ENCODE measurements at places on chromosomes 3 and 15.

DNA sequence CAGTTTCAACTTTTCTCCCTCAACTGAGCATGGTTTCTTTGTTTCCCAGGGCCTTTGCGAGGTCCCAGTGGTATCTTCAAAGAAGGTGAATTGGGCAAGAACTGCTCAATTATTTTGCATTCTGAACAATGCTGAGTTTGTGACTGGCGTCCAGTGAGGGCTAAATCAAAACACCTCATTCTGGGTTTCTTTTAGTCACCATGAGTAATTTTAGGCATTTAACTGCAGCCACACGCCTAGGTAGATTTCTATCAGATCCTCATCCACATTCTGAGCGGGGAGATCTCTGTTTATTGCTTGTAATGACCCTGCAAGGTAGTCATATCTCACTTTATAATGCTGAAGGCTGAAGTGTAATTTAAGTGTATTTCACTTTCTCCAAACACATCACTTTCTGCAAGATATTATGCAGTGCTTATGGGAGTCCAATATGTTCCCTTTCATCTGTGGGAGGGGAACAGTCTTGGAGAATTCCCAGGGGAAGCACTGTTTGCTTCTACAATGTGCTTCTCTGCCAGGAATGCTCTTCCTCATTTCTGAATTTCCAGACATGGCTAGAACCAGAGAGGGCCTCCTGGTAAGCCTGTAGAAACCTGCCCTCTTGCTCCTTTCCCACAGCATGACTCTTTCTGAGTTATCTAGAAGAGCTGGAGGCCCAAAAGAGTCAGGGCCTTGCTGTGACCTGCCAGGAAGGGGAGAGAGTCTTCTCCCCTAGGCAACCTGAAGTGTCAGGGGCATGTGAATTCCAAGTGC lies 91.7 kb downstream of the FRMD4B start:
- DNase-seq, result no peak

GRCh38 chr3:145578471-145578870 lies 582.5 kb downstream of the PLOD2 start:
- DNase-seq, result no peak

- no peak for DNase-seq
Measured at GRCh38 chr15:42050484-42051255, 29.8 kb upstream of the PLA2G4E start.

DNA sequence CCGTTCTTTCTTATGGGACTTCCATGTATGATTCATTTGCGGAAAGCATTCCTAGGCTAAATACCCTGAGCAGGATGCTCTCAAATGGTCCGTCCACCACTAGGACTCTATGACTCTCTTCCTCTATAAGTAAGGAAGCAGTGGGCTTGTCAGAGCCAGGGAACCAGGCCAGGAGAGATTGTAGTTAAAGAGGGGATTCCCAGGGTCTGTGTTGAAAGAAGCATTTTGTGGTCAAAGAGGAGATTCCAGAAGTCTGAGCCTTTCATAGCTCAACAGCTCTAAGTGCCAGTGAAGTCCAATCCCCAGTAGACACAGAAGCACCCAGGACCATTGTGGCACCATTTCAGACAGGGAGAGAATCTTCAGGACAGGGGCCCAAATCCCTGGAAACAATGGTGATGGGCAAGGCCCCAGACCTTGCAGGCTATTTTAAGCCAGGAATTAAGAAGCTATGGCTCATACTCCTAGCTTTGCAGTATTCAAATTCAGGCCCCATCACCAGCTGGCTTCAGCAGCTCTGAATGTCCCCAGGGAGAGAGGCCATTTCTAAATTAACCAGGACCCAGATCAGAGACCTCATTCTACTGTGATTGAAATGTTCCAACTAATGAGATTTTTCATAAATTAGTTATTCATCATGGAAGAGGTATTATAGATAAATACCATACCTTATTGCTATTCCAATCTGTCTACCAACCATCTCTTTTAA lies 81.7 kb downstream of the CD47 start:
- no peak for DNase-seq

DNA sequence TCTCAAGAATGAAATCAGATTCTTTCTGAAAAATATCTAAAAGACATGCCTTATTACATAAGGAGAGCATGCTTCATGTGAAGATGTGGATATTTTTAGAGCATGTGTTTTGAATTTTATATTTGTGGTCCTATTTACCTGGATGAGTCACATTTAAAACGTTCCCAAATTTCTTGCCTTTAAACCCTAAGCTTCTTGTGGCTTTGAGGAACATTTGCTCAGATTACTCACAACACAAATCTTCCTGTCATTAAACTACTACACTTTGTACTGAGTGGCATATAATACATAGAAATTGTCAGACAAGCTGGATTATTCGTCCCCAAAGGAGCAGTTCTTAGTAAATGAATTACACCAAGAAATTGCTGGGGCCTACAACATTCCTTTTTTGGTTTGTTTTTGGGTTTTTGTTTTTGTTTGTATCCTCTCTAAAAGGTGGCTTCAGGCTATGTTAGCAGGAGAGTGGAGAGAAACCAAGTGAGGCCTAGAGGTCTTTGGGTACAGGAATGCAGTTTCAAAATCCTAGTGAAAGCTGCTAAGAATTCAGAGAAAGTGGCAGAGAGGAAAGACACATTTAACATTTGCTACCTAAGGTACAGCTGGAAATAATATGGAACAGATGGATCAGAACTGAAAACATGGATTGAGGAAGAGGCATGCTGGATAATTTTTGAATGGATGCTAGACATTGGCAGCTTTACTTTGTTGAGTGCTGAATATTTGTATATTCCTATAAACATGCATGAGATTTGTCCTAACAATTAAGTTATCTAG lies 128.1 kb downstream of the RPL22L1 start:
- DNase-seq, result no peak

DNA sequence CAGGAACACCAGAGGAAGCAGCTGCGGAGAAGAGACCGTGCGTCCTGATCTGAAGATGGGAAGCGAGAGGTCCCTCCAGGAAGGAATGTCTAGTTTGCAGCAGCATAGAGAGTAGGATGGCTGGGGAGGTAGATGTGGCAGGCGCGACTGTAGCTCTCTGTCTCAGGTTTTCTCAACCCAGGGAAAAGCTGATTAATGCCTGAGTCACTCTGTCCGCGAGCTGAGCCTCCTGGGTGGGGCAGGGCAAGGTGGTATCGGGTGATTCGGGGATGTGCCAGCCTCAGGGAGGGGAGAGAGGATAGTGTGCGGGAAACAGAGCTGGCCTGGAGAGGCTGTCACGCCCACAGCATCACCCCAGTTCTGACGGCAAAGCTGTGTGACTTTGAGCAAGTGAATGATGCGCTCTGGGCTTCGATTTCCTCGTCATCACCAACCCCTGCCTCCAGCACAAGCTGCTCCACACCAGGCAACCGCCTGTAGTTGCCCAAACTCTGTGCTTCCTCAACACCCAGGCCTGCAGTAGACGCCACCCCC lies 28.4 kb downstream of the CPN2 start:
- DNase-seq, result no peak

GRCh38 chr3:131216801-131217200 lies 164.8 kb upstream of the NUDT16 start:
- no peak for DNase-seq

DNA sequence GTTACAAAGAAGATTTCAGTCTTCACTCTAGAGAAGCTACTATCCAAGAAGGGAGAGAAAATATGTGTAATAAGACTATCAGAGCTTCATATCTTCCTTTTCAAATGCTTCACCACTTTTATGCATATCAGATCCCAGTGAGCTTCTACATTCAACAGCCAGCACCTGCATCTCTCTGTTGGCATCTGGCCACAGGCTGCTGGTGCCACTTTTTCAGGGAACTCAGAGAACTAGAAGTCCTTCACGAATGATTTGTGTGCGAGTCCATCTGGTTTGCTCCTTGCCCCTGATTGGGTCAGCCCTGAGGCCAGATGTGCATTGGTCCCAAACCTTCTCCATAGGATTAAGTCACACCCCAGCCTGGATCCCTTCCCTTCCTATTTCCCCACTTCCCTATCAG lies 22.1 kb downstream of the SNTN start:
- DNase-seq, result no peak

GRCh38 chr15:81983497-81983896 lies 62.3 kb downstream of the MEX3B start:
- DNase-seq, result no peak

- DNase-seq, result peak; percentile 7
Measured at GRCh38 chr3:94928921-94929320, 866.1 kb downstream of the NSUN3 start.

DNA sequence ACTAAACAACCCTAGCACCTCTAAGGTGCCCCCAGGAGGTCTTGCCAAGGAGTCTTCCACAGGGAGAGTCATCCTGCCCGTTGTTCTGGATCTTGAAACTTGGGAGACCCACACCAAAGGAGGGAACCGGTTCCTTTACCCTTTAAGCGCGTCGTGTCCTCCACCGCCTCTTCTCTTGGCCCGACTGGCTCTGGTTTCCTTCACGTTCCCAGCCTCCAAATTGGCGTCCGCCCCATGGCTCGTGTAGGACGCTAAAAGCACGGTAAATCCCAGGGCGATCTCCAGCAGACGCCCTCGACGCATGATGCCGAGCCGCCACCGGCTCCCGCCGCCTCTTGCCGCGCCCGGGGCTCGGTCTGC lies 1.1 kb downstream of the FBN1 start:
- DNase-seq, result no peak

GRCh38 chr15:69987492-69988489 lies 109.9 kb downstream of the TLE3 start:
- no peak for DNase-seq

GRCh38 chr3:196311-197148 lies at the start of gene CHL1:
Gene CHL1 (plus strand): TSS chr3:196763. CDS start chr3:319777, 123,014 bp downstream.
- DNase-seq, result no peak

GRCh38 chr3:171979081-171979480 lies 60.3 kb upstream of the FNDC3B start:
- DNase-seq, result no peak

DNA sequence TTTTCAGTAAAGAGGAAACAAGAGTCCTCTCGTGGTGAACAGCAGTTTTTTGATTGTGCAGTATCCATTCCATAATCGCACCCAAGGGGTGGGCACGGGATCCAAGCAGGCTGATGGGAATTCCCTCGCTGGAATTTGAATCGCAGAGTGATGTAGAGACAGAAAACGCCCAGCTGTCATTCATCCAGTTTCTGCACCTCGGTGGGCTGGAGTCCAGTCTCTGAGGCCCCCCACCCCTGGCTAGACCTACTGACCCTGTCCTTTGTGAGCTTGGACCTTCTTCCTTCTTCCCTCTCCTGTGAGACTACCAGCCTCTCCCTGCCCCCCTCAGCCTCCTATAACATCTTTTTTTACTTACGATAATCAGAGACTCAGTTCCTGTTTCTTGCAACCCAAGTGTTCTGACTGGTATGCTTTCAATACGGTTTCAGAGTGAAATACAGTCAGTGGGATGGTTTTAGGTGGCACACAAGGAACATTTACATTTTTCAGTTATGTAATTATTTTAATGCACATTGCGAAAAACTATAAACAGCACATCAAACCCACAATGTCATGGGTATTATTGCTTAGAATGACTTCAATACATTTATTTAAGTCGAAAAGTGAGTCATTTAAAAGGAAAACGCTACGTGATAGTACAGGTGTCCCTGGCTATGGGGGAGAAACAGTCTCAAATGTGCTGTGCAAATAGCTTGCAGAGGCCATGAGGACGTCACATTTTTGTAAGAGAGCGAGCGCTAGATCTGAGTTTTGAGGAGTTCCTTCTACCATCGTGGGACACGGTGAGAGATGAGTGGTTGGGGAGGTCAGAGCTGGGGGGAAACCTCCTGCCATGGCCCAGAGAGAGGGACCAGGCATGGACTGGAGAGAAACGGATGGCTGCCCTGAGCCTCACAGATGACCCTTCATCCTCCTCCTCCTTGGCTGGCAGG lies 37.5 kb upstream of the CHST2 start:
- DNase-seq, result no peak

DNA sequence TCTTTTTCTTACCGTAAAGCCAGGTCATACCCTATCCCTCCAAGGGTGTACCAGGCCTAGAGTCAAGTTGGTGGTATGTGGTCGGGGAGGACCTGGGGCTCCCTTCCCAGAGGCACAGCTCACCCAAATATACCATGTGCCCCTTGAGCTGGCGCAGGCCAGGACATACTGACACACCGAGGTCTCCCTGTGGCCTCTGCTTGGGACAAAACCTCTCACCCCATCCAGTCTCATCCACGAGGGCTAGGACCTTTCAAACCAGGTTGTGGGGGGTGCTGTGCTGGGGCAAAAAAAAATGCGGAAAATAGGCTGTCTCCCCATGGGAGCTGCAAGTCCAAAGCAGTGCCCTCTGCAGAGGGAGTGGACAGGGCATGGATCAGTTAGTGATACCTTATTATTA lies 22.8 kb downstream of the PTH1R start:
- no peak for DNase-seq

DNA sequence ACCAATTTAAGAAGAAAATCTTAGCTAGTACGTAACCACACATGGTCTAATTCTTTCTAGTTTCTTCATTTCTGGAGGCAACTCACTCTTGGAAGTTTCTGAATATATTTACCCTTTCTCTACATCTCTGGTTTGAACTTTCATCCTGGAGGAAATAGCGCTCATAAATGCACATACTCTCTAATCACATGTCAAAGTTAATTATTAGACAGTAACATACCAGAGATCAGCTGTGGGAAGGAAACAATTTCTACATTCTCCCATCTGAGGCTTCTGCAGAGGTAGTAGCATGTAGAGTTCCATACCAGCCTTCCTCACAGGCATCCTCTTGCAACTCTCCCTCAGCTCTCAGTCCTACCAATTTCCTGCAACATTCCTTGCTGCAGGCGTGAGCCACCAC lies 132.5 kb downstream of the RBPMS2 start:
- no peak for DNase-seq

GRCh38 chr3:152385761-152386160 lies 117.0 kb downstream of the MBNL1 start:
- no peak for DNase-seq

- no peak for DNase-seq
Measured at GRCh38 chr3:13105896-13106250, 32.6 kb upstream of the IQSEC1 start.

- no peak for DNase-seq
Measured at GRCh38 chr3:58021072-58021959, 13.1 kb downstream of the FLNB start.

DNA sequence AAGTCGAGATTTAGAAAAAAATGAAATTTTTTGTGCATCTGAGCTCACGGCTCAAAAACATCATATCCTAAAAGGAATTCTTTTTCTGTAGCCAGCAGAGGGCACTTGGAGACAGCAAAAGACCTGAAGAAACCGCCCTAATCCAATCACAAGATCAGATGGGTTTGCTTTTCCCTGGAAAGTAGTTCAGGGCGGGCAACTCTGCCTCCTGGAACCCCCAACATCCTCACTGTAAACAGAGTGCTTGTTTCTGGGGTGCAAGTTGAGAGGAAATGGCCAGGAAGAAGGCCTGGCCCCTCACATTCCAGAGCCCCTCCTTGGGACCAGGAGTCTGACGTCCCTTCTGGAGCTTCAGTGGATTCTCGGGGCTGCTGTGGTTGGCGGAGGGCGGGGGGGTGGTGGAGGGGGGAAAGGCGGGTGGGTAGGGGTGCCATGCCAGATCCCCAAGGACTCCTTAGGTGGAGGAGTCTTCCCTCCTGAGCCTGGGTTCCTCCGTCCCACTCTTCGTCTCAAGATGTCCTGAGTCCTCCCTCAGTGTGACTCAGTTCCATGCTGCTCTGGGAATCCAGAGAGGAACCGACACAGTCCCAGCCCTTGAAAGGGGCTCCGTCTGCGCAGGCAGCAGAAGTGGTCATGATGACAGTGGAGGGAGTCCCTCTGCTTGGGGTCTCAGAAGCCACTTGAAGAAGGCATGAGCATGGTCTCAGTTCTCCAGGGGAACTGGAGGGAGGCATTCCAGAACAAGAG lies 35.9 kb downstream of the CCK start:
- no peak for DNase-seq
